ENCODE measurements at places on chromosomes 12 and 14.

GRCh38 chr12:22709292-22709691 lies 84.3 kb downstream of the ETNK1 start:
- peak; percentile 8 for DNase-seq

DNA sequence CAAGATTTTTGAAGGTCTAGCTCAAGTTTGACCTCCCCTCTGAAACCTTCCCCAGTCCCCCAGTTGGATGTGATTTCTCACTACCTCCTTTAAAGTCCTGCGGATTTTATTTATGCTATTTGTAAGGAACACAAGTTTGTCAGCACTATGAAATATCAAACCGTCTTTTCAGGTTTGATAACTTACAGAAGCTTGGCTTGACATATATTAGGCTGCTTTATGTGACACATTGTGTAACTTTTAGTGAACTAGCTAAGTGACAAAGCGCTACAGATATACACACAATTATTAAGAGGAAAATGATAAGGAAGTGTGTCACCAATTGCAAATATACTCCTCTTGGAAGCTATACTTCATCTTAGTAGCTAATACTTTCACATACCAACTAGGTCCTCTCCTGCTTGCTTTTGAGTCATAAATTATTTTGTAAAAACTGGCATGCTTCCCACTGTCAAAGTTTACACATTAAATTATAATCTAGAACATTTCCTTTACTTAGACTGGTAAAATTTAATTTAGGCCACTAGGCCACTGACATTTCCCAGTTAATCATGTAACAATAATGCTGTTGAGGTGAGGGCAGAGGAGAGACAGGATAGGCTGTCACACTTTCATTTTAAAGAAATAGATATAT lies 149.5 kb downstream of the TMTC3 start:
- DNase-seq = peak; percentile 63

GRCh38 chr12:29707846-29708245 lies 75.9 kb downstream of the TMTC1 start:
- no peak for DNase-seq

DNA sequence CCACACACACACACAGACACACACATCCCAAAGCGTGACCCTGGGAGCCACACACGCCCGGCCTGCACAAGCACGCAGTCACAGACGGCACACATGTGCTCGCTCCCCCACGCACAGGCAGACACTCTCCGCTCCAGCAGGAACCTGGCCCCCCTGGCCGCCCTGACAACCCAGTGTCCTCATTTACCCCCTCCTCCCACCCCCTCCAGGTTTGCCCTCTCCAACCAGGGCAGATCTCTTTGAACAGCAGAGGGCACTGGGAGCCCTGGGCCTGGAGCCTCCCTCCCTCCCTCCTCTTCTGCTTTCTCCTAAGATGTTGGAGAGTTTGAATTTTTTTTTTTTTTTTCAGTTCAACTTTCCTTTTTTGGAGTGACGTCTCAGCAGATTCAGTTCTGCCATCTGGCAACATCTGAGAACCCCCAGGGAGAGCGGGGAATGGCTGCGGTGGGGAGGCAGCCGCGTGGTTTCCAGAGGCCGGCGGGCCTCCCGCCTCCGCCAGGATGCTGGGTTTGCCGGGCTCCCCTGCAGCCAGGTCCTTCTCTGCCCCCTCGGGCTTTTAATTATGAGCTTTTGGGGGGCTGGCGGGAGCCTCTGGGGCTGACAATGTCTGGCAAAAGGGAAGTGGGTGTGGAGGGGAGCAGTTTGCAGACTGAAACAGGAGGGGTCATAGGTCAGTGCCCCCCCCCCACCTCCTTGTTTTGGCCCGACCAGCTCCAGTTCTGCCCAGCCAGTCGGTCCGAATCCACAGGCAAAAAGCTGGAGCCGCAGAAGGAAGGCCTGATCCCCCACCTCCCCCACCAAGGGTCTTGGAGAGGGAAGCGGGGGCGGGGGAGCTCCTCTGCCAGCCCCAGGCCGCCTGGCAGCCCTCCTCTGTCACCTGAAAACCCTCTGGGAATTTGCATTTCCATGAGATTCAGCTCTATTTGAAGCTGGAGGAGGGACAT lies 1.3 kb upstream of the NCOR2 start:
- peak; percentile 97 for DNase-seq

DNA sequence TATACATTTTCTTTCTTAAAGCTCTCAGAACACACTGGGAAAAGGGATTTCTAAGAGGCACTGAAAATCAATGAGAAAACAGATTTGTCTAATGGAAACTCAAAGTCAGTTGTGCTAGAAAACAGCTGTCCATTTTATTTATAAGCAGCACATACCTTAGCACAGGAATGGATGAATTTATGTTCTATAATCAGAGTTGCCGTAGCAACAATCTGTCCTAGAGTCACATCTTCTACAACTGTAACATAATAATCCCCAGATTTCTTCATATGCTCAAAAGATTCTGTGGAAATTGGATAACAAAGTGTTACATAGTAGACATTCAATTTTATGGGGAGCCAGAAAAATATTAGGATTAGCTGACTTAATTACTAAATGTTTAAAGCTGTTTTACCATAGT lies 9.8 kb downstream of the GNPNAT1 start:
- no peak for DNase-seq

GRCh38 chr12:4939418-4940023 lies 29.8 kb downstream of the KCNA1 start:
- no peak for DNase-seq

- peak; percentile 93 for DNase-seq
Observed at GRCh38 chr12:94266796-94267536, 118.6 kb downstream of the PLXNC1 start.

DNA sequence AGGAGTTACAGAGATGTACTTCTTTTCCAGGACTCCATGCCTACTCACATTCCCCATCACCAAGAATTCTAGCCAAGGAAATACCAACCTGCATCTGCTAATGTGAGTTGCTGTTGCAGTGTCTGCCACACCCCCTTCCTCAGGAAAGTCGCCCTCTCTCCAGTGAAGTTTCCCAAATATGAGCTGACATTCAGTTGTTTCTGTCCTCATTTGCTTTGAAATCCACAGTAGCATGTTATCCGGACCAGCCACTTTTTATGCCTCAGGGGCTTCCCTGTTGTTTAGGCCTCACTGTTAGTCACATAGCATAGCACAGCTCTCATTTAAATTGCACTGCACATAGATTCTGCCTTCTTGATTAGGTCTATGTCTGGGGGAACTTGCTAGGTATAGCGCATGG lies 212.4 kb downstream of the EGLN3 start:
- DNase-seq = no peak

DNA sequence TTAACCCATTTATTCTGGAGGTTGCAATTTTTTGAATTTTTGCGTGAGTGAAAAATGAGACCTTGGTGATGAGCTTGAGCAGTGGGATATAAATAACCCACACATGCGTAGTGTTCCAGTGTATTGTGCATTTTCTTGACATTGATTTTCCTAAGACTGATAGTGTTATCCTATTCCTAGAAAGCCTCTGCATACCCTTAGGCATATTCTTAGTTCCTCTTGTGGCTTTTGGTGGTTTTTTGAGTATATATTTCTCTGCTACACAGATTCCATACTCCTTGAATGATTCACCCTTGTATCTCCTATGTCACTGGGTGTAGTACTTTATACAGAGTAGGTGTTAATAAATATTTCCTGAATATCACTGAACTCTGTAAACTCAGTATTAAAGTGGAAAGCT lies 363.4 kb upstream of the PDE3A start:
- DNase-seq = peak; percentile 77

- DNase-seq = no peak
Observed at GRCh38 chr12:19548834-19549233, 109.5 kb downstream of the AEBP2 start.

DNA sequence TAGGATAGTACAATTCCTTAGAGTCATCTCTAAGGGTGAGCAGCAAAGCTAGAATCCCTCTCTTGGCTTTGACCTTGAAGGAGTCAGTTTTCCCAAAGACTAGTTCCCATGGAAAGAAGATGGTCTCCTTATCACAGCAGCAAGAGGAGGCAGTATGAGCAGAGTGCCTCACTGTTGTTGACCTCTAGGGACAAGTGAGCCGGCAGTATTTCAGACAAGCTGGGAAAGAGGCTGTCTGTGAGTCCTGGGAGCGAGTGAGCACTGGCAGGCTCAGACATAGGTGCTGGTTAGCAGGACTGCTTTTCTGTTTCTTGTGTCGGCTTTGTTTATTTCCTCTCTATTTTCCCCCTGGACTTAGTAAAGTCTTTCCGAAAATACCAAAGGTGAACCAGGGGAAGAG lies 60.7 kb downstream of the NTF3 start:
- DNase-seq = no peak

- DNase-seq = no peak
Observed at GRCh38 chr12:109069307-109070271, 17.2 kb downstream of the USP30 start.

- peak; percentile 46 for DNase-seq
Observed at GRCh38 chr12:41932470-41932991, 212.1 kb downstream of the GXYLT1 start.

- DNase-seq = peak; percentile 36
Observed at GRCh38 chr12:62166525-62166924, 93.7 kb upstream of the USP15 start.

DNA sequence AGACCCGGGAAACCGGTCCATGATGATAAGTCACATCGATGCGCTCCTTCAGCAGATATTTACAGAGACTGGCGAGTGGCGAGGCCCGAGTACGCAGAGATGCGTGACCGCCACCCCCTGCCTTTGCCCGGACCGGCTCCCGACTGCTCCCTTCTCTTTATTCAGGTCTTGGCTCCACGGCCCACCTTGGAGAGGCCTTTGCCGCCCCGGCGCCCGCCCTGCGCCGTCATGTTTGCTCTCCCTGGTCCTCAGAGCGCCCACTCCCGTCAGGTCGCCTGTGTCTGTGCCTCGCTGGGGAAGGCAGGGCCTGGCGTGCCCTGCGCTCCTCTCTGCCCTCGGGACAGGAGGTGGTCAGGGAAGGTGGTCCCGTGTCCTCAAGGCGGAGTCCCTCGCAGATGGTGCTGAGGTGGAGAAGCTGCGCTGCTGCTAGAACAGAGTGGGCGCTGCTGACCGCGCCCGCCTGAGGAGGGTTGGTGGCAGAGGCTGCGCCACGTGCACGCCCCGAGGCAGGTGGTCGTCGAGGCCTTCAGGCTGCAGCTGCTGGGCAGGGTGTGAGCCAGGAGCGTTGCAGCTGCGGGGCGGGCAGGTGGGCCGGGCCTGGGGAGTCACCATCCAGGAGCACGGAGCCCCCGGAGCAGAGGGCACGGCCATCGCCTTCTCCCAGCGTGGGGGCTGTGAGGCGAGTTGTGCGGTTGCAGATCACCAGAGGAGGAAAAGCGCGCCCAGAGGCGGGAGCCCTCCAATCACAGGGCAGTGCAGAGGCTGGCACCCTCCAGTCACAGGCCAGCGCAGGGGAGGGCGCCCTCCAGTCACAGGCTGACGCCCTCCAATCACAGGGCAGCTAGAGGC lies 27.2 kb downstream of the DDX51 start:
- DNase-seq = no peak

GRCh38 chr12:111298582-111299436 lies 70.1 kb downstream of the PHETA1 start:
- DNase-seq = peak; percentile 46

- DNase-seq = no peak
Observed at GRCh38 chr12:109264943-109265650, 44.0 kb downstream of the FOXN4 start.

DNA sequence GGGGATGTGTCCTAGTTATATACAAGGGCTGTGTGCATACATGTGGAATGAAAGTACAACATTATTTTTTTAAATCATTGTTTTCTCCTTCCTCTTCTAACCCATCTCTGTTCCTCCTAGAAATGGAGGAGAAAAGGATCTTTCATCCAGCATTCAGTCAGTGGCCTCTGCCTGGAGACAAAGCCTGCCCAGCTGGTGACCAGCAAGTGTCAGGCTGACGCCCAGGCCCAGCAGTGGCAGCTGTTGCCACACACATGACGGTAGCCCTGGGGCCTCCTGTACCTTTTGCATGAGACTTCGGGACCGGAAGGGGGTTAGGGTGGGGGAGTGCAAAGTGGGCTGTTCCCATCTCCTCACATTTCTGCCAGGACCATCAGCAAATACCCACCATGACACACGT lies 46.2 kb downstream of the ERH start:
- DNase-seq = no peak

DNA sequence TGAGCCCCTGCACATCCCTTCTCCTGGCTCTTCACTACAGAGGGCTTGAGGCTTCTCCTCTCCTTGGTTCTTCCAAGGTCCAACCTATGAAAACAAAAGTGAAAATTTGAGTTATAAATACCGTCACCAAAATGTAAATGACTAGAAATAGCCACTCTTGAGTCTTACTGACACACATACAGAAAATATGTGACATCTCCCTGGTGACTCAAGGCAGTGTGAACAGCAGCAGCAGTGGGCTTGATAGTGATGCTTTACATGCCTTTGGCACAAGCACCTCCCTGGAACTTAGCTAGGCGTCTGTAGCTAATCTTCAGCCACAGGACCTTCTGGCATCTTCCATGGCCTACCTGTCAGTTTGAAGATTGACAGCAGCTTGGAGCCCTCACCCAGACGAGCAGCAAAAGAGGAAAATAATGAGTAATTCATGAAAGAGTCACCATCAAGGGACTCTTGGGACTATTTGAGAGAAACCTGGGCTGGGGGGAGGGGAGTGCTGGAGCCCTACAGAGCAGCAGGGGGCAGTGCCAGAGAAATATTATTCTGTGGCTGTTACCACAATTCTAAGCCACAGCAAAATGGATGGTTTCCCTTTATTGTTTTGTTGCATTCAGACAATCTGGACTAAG lies 158.0 kb downstream of the KCNK10 start:
- no peak for DNase-seq

- DNase-seq = no peak
Observed at GRCh38 chr12:41962171-41962572, 182.5 kb downstream of the GXYLT1 start.

DNA sequence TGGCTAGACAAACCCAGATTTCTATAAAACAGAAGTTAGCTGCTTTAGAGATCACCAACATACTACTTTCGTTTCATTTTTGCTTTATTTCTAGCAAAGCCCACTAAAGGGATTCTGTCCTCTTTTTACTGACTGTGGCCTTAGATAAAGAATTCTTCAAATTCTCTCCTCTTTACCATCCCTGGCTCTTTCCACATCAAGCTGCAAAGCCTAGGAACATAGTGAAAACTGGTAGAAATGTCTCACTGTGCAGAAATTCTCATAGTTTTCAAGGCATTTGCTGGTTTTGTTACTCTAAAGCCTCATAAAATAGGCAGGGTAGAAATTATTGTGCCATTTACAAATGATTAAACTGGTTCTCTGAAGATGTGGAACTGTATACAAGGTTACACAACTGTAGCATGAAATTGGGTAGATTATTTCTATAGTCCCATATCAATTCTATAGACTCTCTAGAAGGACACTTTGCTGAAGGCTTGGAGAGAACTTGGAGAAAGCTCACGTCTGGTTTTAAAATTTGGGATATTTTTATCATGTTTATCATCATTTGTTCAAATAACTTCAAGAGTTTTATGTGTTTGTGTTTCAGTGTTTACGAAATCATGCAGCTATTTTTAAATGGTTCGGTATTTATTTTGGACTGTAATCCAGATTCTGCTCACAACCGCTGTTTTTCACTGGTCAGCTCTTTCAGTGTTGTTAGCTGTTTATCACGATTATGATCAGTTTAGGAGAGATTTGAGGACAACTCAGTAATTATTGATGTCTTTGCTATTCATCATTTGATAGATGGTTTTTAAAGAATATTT lies 36.7 kb upstream of the CSRP2 start:
- DNase-seq = no peak

- DNase-seq = no peak
Observed at GRCh38 chr12:121456551-121456950, 56.6 kb downstream of the RNF34 start.

- DNase-seq = peak; percentile 17
Observed at GRCh38 chr12:129750421-129750820, 153.4 kb downstream of the TMEM132D start.

All from fibroblast of skin of right biceps (primary cell).